Adrenal gland (tissue), 19 donors: ENCODE measurements at places on chromosomes 1 and 21.

DNA sequence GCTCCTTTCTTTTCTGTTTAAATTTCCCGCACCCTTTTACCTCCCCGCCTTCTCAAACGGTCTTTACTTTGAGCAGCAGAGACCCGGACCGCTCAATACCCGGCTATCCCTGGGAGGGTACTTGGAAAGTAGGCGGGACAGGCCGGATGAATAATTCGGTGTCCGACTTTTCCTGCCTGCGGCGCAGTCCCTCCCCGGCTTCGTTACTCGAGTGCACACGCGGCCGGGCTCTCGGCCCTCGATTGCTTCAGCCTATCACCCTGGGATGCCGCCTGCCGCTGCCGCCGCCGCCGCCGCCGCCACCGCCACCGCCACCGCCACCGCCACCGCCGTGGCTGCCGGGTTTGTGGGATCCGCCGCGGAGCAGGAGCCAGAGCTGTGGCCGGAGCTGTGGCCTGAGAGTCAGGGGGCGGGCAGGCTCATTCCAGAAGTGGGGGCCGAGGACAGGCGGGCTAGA is 382 bp upstream of the RASAL2 start:
- DNase-seq = peak; percentile 94

DNA sequence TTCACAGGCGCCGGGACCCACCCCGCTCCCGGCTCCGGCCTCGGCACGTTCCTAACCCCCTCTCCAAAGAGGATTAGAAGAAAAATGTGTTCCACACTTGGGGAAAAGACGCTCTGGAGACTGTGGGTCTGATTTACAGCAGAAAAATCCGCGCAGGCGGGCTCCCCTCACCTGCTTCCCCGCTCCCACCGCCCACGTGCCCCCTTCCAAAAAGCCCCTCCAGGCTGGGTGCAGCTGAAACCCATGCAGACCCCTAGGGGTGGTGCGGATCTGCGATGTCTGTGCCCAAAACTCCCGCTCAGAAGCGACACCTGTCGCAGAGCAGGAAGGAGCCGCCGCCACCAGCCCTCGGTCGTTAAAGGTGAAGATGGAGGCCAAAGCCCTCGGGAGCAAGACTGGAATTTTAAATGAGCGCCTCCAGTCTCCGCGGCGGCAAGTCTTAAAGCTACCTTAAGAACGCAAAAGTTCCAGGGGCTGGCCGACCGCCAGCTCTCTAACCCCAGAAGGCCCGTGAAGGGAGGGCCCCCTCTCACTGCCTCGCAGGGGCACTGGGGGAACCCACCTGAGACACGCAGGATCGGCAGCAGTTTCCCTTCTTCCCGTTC is 688 bp upstream of the CHD5 start:
- no peak for DNase-seq

- DNase-seq = no peak
These were observed 57.8 kb downstream of the HMCN1 start for GRCh38 chr1:185792040-185792439.

GRCh38 chr1:28246427-28246832 is 10.5 kb downstream of the ATP5IF1 start:
- DNase-seq = no peak

GRCh38 chr1:87305762-87306161 is 22.9 kb upstream of the LMO4 start:
- no peak for DNase-seq
